ENCODE measurements at places on chromosomes 12 and 14. TPM values are rescaled to one million over a fixed set of nuclear protein-coding genes. Genes with fewer than 3 reads are reported as not detected.

Gene MEG3
- 12.6 TPM for total RNA-seq

Gene FAM90A1
- 0.24 TPM for total RNA-seq

Gene CELA1
- total RNA-seq: 0.09 TPM

Gene RASAL1
- 1.7 TPM for total RNA-seq

Gene GDF11
- 1.9 TPM for total RNA-seq

Gene HOXC4
- 0.19 TPM for total RNA-seq

- H3K4me1 ChIP-seq: peaks cover 56% of the 10 kb centered on the region
- no peaks in the 10 kb centered on the region for H3K27me3 ChIP-seq
- no peak for DNase-seq
- peak overlapping the region; percentile 68 for H3K27ac ChIP-seq
- no peak overlapping the region for H3K4me3 ChIP-seq
These were observed 425.8 kb downstream of the RAD51B start for GRCh38 chr14:68245146-68246073.

DNA sequence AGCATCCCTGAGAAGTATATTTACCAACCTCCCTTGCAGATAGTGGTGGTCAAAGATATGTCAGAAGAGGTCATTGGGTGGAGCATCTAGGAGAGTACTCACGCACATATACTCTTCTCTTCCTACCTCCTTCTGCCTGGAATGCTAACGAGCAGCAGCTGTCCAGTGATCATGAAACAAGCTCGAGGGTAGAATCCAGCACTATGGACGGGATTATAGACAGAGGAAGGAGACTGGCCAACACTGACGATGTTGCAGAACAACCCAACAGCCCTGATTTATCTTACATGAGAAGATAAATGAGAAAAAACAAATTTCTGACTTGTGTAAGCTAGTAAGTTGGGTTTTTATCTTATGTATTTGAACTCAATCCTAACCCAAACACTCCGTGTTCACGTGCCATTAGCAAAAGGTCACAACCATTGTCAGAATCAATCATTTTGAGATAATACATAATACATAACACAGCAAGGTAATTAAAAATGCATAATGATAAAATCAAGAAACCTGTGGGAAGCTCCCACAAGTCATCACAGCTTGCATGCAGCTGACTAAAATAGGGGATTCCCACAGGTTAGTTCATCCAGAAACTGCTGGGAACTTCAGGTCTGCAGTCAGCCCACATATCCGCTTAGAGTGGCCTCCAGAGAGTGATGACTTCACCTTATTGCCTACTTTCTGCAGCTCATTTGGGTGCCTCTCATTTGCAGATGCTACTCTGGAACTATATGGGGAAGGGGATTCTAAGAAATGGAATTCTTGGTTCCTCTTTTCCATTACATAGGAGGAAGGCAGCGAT lies 36.3 kb upstream of the STK38L start:
- no peak overlapping the region for H3K4me3 ChIP-seq
- peak overlapping the region; percentile 14 for H3K27ac ChIP-seq
- H3K36me3 ChIP-seq: no peaks in the 10 kb centered on the region
- no peaks in the 10 kb centered on the region for H3K4me1 ChIP-seq
- H3K27me3 ChIP-seq: no peaks in the 10 kb centered on the region

DNA sequence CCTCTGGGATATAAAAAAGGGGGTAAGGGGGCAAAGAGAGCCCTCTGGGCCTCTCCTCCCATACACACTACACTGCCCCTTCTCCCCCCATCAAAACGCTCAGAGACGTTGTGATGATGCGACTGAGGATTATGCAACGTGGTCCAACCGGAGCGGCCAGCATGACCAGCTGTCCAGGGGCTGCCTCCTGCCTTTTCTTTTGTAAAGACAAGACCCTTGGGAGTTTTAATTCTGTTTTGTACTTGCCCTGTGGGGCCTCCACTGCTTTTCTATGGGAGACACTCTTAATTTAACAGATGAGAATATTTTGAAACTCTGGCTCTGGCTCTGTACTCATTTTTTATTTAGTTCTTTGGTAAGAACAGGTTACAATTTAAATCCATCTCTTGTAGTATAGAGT lies 7.2 kb downstream of the MBD6 start:
- peaks cover 95% of the 10 kb centered on the region for H3K36me3 ChIP-seq
- no peak overlapping the region for H3K4me3 ChIP-seq
- H3K4me1 ChIP-seq: peaks cover 9% of the 10 kb centered on the region
- no peaks in the 10 kb centered on the region for H3K27me3 ChIP-seq

DNA sequence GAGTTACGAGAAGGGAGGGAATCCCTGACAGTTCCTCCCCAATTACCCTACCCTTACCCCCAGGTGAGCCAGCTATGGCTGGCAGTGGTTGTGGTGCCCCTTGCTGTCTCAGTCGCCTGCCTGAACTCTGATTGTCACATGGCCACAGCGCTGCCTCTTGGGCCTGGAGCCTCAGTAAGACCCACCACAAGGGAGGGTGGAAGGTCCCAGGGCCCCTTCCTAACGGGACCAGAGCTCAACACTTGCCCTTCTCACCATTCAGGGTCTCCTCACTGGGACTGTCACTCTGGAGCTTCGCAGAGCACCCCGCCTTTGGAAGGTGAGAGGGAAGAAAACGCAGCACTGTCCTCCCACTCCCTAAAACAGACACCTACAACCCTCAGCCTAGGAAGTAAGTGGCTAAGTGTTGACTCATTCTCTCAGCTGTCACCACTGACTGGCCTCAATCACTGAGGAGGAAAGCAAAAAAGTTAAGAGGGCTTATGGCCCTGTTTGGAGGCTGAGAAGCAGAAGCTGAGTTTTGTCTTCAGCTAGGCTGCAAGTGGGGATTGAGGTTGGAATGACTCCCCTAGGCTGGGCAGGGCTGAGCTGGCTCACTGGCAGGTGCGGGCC lies 1.0 kb downstream of the TMEM253 start:
- H3K36me3 ChIP-seq: no peaks in the 10 kb centered on the region
- H3K4me3 ChIP-seq: no peak overlapping the region
- H3K27me3 ChIP-seq: no peaks in the 10 kb centered on the region
- no peak for DNase-seq

GRCh38 chr14:91244501-91244901 lies at the start of gene GPR68:
TSS of gene GPR68 (minus strand) at chr14:91244704. CDS start at chr14:91235050, 9,654 bp downstream.
- H3K27ac ChIP-seq: peak within 1 kb of the TSS; percentile 50
- DNase-seq: no peak
- H3K36me3 ChIP-seq: no peaks in the 10 kb centered on the region
- peaks cover 53% of the 10 kb centered on the region for H3K4me1 ChIP-seq

DNA sequence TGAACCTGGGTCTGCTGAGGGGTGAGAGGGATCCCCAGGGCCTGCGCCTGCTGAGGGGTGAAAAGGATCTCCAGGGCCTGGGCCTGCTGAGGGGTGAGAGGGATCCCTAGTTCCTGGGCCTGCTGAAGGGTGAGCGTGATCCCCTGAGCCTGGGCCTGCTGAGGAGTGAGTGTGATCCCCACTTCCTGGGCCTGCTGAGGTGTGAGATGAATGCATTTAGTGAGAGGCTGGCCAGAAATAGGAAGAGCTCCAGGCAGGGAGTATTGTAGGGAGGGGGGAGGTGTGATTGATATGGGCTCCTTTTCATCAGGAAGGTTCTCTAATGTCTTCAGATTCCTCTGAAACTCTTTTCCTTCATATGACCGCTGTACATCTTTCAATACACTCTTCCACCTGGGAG lies 43.0 kb downstream of the FAM186A start:
- H3K27me3 ChIP-seq: no peaks in the 10 kb centered on the region
- no peak overlapping the region for H3K4me3 ChIP-seq
- no peak overlapping the region for H3K27ac ChIP-seq
- no peak for DNase-seq

DNA sequence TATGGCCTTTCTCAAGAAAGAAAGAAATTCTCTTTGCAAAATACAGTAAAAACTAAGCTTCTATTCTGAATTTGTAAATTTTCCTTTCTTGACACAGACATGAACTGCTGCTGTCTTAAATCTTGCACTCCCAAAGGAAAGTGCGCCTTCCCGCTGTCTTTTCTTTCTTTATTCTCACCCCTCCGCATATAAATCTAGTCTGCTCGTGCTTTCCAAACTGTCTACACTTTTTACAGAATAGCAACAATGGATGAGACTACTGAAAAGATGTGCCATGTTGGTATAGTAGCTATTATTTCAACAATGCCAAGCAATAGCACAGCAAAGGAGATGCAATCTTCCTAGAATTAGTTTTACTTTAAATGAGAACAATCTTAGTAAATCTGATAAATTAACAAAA lies 328.8 kb upstream of the PDE3A start:
- H3K27ac ChIP-seq: no peak overlapping the region
- H3K4me3 ChIP-seq: no peak overlapping the region
- no peak for DNase-seq
- no peaks in the 10 kb centered on the region for H3K27me3 ChIP-seq
- H3K36me3 ChIP-seq: no peaks in the 10 kb centered on the region

DNA sequence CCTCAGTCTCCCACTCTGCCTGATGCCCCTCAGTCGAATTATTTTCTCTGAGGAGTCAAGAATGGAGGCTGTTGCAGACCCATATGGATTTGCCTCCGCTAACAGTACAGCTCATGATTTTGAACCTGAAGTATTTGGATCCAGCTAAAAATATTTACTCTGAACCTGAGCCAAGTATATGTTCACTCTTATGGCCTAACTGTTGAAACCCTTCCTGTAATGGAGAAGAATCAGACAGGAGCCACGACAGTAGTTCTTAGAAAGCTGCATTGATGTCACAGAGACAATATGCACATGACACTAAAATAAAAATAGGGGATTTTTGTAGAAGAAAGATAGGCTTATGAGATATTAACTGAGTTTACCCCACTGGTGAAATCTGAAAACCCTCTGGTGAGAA lies 1128.3 kb upstream of the FLRT2 start:
- H3K36me3 ChIP-seq: no peaks in the 10 kb centered on the region
- no peak overlapping the region for H3K27ac ChIP-seq
- H3K4me1 ChIP-seq: no peaks in the 10 kb centered on the region
- no peak for DNase-seq
- no peak overlapping the region for H3K4me3 ChIP-seq

GRCh38 chr12:13405961-13406703 lies 209.6 kb downstream of the EMP1 start:
- no peak overlapping the region for H3K27ac ChIP-seq
- no peaks in the 10 kb centered on the region for H3K36me3 ChIP-seq
- H3K27me3 ChIP-seq: no peaks in the 10 kb centered on the region
- no peaks in the 10 kb centered on the region for H3K4me1 ChIP-seq
- DNase-seq: no peak

GRCh38 chr12:93336291-93336741 lies 41.4 kb upstream of the NUDT4 start:
- H3K27me3 ChIP-seq: no peaks in the 10 kb centered on the region
- DNase-seq: no peak
- H3K27ac ChIP-seq: no peak overlapping the region

GRCh38 chr12:115051378-115051777 lies 367.4 kb upstream of the TBX3 start:
- no peaks in the 10 kb centered on the region for H3K4me1 ChIP-seq
- no peak overlapping the region for H3K4me3 ChIP-seq
- no peak for DNase-seq
- no peaks in the 10 kb centered on the region for H3K36me3 ChIP-seq
- H3K27ac ChIP-seq: no peak overlapping the region
